ENCODE measurements at places on chromosomes 1 and 21.
A peak's percentile ranks its signal among the peaks of the same experiment; 100 is the strongest.

GRCh38 chr21:42153746-42154145 is 65.2 kb upstream of the ABCG1 start:
- no peak for DNase-seq

DNA sequence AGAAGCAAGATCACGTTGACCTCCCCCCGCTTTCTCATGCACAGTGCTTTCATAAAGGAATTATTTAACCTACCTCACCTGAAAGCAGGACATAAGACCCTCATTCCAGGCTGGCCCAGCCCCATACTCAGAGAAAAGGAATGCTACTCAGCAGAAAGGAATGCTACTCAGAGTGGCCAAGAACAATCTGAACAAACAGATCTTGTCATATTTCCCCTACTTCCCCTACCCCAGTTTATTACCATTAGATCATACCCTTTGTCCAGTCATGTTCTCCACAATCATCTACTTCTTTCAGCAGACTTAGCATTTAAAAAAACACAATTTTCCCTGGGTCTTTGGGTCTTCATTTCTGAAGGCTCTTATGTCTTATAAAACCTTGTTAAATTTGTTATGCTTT is 89.8 kb downstream of the SLC16A1 start:
- DNase-seq: peak; percentile 58

- DNase-seq: no peak
Observed at GRCh38 chr1:232873931-232874330, 68.7 kb downstream of the MAP10 start.

DNA sequence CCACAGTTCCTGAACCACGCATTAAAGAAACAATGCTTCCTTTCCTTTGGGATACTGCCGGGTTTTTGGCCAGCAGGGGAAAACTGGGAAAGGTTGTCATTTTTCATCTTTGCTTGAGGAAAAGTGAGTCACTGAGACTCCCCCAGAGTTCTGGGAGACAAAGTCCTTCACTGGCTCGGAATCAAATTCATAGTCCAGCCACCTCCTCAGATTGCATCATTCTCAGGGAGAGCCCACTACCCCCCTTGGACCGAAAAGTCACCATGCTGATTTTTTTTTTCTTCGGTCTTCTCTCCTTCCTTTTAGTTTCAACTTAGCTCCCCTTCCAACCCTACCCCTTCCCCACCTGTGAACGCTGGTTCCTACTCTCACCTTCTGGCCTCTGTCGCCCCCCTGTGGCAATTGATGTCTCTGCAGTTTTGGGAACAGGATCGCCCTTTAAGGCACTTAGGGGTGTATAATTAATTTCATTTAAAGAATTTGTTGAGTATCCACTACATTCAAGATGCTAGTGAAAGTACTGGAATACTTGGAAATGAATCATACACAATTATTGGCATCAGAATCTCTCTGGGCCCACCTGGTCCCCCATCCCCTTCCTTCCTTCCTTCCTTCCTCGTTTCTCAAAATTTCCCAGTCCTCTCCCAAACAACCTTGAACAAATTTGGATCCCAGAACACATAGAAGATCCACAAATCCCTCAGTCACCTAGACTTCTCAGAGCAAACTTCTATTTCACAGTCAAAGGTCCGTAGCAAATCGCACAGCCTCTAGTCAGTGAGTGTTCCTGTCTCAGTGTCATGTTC is 6.9 kb downstream of the ACKR1 start:
- DNase-seq: peak; percentile 80

GRCh38 chr1:223629126-223629457 is 36.4 kb downstream of the CAPN8 start:
- no peak for DNase-seq

- peak; percentile 75 for DNase-seq
Observed at GRCh38 chr1:46539972-46540371, 11.5 kb downstream of the KNCN start.

DNA sequence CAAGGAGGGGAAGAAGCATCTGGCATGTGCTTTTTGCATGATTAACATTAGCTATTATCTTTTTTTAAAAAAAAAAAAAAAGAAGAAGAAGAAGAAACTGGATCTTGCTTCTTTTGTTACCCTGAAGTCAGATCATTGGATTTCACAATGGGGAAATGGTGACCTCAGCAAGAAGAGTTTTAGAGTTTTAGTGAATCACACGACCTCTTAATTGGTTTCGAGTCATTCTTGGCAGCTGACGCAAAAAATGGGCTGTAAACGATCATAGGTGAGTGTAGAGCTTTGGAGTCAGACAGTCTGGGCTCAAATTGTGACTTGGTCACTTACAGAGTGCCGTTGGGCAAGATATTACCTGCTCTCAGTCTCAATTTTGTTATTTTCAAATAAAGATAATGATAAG is 33.3 kb upstream of the PGBD5 start:
- DNase-seq: peak; percentile 84

DNA sequence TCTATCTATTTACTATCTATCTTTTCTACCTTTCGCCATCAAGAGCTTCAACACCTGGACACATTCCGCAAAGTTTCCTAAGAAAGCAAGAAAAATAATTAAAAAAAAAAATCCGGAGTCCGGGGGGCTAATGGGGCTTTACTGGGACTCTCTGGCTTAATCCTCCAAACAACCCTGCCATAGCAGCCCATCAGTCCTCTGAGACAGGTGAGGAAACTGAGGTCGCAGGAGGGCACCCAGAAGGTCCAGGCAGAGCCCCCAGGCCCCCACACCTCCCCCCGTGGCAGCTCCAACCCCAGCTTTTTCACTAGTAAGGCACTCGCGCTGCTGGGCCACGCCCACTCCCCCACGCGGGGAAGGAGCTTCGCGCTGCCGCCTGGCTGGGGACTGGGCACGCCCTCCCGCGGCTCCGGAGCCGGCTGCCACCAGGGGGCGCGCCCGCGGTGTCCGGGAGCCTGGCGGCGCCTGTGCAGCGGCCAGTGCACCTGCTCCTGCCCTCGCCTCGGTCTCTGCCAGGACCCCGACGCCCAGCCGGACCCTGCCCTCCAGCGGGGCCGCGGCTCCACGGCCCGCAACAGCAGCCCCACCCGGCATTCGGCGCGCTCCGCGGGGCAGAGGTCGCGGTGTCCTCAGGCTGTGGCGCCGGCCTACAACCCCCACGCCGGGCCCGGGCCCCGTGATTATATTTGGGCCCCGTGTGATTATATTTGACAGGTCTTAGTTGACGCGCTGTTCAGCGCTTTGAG is 54.1 kb upstream of the SAMD11 start:
- peak; percentile 55 for DNase-seq

DNA sequence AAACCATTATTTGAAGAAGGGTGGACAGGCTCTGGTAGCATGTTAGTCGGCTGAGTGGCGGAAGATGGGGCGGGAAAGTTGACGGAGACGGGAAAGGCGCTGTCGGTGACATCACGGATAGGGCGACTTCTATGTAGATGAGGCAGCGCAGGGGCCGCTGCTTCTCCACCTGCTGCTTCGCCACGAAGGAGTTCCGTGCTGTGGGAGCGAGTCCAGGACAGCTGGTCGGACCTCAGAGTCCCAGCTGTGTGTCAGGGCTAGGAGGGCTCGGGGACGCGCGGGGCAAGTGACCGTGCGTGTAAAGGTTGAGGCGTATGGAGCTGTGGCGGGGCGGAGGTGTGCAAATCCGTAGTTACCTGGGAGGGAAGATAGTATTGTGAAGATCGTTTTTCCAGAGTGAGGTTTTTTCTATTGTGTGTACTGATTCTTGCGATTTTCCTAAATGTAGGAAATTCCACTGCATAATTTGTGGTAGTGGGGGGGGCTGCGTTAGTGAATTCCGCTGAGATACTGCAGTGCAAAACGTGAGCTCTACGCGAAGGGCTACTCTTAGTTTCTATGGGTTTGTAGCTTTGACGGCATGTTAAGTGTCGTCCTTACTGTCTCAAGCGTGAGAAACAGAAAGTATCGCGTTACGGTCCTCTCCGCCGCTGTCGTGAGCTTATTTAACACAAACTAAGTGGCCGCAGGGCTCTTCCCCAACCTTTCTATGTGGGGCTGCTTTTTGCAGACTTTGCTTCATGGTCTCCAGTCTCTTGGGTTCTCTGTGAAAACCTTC is 111.2 kb upstream of the NBPF11 start:
- peak; percentile 68 for DNase-seq

DNA sequence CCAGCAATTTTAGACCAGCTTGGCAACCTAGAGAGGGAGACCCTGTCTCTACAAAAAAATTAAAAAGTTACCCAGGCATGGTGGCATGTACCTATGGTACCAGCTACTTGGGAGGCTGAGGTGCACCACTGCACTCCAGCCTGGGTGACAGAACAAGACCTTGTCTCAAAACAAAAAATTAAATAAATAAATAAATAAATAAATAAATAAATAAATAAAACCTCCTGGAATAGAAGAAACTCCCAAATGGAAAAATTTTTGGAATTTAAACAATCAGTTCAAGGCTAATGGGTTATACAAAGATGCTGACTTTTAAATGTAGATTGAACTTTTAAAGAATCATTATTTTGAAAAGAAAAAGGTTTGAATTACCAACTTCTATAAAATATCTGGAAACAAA is 22.2 kb downstream of the UBR4 start:
- no peak for DNase-seq

GRCh38 chr21:44575307-44576024 is 1.9 kb downstream of the KRTAP10-4 start:
- DNase-seq: no peak

GRCh38 chr21:46046471-46046870 is 51.4 kb upstream of the COL6A2 start:
- no peak for DNase-seq

DNA sequence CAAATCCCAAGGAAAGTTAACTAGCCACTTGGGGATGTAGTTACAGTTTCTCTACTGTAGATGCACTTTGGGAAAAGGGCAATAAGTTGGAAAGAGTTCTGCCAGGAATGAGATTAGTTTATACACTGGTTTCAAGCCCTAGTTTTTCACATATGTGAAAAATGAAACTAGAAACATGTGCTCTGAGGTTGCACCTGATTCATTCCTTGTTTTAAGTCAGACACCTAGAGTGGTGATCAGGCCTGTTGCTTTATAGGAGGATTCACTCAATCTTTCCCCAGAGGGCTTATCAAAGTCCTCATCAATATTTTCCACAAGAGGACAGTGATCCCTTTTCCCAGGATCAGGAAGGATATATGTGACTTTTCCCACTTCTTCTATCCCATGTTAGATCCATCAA is 515.9 kb upstream of the PKN2 start:
- no peak for DNase-seq

GRCh38 chr1:25711555-25712298 is 88.3 kb upstream of the SELENON start:
- peak; percentile 18 for DNase-seq

- peak; percentile 3 for DNase-seq
Observed at GRCh38 chr1:72111662-72112061, 170.7 kb downstream of the NEGR1 start.

DNA sequence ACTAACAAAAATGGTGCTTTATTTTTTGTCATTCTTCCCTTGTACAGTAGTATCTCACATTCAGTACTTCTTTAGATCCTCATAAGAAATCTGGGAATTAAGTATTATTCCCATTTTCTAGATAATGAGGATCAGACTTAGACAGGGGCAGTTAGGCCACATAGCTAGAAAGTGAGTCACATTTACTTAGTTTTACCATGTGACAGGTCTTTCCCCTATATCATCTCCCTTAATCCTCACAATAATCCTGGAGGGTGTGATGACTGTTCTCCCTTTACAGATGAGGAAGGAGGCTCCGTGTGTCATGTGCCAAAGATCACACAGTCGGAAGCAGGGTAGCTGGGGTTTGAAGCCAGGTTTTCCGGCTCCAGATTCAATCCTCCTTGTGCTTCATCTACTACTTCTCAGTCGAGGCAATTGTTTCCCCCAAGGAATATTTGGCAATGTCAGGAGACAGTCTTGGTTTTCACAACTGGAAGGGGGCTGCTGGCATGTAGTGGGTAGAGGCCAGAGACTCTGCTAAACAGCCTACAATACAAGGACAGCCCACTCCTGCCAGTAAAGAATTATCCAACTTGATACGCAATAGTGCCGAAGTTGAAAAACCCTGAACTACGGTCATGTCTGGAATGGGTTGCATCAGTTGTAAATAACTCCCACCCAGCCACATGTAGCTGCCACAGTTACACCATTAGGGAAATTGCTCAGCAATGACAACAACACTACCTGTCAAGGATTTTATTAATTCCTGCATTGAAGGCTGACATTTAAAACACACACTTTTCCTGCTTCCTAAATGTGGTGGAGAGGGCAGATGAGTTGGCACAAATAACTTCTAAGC is 54.5 kb downstream of the C8B start:
- peak; percentile 89 for DNase-seq

DNA sequence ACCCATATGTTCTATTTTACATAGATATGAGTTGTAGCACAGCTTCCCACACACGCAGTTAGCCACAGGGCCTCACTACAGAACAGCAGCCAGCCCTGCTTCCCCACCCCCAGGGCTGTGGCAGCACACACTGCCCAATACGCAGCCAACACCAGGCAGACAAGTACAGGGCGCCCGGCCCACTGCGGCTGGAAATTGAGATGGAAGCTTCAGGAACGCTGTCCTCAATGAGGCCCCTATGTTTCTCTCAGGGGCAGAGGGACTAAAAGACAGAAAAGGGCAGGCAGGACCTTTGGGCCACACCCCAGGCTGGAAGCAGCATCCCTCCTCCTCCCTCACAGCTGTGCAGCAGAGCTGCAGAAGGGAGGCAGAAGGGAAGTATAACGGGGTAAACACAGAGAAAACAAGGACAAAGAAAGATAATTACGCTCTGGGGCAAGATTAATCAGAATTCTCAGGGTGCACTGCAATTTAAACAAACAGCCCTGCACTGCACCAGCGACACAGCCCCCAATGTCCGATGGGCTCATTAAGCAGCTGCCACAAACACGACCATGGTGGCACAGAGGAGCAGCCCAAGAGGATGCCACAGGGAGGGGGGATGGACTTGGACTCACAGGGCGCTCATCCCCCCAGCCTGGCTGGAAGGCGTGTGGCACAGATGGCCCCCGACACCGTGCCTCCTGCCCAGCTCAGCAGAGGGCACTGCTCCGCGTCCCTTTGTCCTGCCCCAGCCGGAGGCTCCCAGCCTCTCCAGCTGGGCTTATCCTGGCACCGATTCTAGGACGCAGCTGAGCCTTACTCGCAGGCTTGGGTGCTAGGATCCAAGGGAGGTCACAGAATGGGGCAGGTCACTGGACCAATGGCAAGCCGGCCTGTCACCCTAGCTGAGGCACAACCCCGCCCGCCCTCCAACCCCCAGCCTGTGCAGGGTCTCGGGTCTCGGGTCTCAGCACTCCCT is 14.2 kb downstream of the WDR4 start:
- DNase-seq: no peak

- DNase-seq: no peak
Observed at GRCh38 chr1:57350610-57351009, 73.2 kb downstream of the DAB1 start.

DNA sequence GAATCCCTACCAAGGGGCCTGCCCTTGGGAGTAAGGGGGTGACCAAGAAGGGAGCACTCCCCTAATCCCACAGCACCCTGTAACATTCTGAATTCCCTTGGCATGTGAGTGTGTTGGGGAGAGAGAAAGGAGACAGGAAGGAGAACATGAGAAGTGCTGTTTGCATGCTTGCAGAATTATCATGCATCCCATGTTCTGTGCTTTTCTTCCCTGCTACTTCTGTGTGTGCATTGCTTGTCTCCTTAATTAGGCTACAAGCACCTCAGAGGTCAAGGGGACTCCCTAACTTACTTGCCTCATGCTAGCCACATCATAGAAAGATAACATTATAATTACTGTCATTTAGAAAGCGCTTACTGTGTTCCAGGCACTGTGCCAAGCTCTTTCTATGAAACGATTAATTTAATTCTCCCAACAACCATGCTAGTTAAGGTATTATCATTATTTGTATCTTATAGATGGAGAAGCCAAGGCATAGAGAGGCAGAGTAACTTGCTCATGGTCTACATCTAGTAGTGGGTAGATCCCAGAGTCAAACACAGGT is 11.1 kb downstream of the NOS1AP start:
- no peak for DNase-seq

- DNase-seq: no peak
Observed at GRCh38 chr1:194273660-194274059, 1087.2 kb upstream of the B3GALT2 start.

All from cardiac fibroblast (primary cell).